Epithelial cell of prostate (primary cell): ENCODE measurements at places on chromosomes 7 and 10.

DNA sequence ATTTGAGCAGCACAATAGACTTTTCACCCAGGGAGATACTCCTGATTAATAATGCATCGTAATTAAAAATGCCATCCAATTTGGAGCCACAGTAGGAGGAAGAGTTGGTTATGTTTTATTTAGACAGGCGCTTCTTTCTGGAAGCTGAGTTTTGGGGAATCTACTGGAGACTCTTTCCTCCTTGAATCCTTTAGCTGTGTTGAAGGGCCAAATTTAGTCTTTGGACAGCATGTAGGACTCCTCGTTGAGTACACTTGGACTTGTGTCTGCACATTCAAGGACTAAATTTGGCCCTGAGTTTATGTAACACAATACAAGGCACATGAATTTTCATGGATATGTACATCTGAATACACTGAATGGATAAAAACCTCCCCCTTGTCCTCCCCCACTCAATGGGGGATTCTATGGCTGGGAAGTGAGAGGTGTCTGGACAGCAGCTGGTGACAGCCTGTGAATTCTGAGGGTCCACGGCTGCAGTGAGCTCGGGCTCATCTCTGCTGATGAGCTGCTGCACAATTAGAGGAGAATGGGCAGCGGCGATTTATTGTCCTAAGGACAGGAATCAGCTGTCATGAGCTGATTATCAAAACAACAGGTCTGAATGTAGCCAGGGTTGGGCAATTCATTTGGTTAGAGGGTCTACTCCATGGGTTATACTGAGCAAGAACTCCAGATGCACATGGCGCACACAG lies 95.2 kb downstream of the PRTFDC1 start:
- DNase-seq: no peak

DNA sequence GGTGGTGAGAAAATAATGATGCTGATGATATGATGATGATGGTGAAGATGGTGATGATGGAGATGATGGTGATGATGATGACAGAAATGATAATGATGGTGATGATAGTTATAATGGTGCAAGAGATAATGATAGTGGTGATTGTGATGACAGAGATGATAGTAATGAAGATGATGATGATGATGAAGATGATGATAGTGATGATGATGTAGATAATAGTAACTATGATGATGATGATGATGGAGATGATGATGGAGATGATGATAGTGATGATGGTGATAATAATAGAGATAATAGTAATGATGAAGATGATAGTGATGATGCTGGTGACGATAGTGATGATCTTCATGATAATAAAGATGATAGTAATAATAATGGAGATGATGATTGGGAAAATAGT lies 22.2 kb downstream of the ABCA13 start:
- DNase-seq: no peak

- no peak for DNase-seq
These were observed 2.8 kb downstream of the SEC31B start for GRCh38 chr10:100516847-100517246.

DNA sequence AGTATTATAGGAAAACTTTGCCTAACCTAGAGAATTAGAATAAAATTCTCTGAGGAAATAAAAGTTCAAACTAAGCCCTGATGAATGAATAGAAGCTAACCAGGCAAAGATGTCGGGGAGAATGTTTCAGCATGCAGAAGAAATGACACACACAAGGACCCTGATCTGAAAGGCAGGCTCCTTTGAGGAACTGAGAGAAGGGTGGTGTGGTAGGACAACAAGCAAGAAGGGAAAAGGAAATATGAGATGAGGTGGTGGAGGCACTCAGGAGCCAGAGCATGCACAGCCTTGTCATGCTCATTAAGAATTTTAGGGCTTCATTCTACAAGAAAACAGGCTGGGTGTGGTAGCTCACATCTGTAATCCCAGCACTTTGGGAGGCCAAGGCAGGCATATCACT lies 90.6 kb downstream of the ARHGAP12 start:
- no peak for DNase-seq

DNA sequence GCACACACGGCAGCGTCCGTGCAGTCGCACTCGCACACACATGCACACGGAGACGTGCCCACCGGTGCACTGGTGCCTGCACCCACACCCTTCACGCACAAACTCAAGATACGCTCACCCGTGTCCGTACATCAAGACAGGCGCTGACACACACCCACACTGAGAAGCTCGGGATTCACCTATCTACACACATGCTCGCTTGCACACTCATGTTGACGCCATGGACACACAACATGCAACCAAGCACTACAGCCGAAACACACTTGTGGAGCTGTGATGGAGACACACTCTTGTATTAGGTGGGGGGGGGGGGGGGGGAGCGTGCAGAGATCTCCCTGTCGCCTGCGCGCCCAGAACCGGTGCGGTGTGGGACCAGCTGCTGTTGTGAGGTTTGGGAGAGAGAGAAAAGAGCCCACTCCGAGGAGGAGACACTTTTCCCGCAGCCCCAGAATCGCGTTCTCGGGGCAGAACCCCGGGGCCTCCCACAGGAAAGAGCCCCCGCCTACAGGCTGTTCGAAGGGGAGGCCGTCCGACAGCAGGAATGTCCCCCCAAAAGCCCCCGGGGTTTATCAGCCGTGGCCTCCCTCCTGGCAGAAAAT lies 605 bp upstream of the NFKB2 start:
- DNase-seq: peak; percentile 16

- no peak for DNase-seq
These were observed 26.6 kb downstream of the PLAU start for GRCh38 chr10:73937333-73938043.

DNA sequence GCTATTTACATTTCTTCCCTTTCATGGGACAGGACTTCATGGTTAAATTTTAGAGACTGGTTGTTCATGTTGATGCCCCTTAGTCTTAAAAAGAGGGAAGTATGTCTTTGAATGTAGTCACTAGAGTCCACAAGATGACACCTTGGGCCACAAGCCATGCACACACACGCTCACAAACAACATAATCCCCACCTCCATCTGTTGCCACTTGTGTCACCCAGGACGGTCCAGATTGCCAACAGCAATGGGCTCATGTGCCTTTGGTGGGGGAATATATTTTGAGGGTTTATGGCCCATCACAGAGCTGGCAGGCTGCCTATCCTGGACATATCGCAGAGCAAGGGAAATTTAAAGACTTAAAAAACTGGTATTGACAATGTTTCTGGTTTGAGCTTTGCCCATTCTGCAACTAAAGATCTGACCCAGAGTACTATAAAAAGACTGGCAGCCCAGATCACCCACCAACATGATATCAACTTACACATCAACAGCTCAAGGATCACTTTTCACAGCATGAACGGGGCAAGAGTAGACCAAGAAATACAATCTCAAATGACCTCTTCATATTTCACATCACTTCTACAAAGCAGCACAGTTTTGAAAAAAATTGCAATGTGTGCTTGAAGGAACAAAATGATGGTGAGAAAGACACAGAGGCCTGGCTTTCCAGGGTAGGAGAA lies 50.5 kb downstream of the STRA8 start:
- DNase-seq: no peak

GRCh38 chr7:47737601-47738000 lies 155.7 kb upstream of the TNS3 start:
- no peak for DNase-seq

DNA sequence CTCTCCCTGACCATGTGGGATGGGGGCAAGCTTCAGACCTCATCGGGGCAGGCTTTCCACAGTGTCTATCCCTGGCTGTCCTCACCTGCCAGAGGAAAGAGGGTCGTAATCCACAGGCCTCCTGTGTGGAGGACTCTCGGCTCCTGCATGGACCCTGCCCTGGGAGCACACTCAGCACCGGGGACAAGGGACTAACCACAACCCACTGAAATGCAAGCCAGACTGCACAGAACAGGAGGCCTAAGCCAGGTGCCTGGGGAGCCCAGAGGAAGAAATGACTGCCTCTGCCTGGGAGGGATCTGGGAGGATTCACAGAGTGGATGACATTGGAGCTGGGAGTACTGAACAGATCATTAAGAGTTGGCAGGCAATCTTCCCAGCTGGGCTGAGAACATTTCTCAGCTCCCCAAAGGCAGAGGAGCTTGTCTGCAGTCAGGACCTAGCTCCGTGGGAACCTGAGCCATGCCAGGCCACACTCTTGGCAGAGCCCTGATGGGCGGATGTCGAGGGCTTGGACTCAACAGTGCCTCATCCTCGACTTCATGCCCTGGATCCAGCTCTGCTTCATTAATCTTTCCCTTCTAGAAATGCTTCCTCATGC lies 213.4 kb downstream of the USP6NL start:
- no peak for DNase-seq

DNA sequence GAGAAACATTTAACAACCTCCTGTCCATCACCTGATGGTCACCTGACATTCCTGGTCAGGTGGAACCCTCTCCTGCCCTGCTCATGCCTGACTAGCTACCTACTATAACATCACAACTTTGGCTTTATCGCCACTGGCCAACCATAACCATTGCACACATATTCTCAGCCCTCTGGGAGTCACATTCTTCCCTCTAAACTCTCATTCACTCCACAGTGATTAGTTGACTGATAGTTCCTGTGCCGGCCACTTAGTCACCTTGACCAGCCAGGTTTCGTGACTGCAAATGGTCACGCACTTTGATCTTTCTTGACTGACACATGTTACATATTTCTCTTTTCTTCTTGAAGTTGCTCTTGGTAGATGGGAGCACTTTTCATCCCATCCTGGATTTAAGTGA lies 50.1 kb downstream of the GNAI1 start:
- DNase-seq: no peak

DNA sequence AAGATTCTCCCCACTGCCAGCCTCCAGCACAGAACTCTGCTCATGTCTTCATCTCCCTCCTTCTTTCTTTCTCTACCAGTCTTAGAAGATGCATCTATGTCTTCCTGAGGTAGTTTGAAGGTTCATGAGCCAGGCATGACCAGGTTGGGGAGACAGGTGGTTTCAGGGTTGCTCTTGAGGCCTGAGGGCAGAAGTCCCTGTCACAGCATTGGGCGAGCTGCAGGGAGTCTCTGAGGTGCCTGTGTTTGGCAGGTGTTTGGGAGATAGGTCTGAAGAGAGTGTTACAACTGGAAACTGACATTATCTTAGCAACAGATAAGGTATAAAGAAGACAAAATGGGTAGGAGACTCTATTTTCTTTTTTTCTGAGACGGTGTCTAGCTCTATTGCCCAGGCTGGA lies 18.7 kb downstream of the PRSS2 start:
- DNase-seq: no peak

GRCh38 chr7:132526111-132526740 lies 50.0 kb downstream of the PLXNA4 start:
- no peak for DNase-seq

DNA sequence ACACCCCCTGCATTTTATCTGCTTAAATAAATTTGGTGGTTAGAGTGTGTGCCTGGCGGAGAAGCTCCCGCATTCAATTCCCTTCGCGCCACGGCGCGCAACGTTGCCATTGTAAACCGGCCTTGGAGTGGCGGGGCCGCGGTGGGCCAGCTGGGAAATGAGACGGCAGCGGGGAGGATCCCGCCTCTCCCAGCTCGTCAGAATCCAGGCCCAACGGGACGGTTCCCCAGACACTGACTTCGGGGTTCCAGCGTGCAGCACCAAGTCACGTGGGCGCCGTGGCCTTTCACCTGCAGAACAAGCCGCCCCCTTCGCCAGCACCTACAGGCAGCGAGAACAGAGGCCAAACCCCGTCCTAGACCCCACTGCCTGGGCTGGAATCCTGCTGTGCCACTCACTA lies 103.4 kb downstream of the GRID1 start:
- DNase-seq: no peak

DNA sequence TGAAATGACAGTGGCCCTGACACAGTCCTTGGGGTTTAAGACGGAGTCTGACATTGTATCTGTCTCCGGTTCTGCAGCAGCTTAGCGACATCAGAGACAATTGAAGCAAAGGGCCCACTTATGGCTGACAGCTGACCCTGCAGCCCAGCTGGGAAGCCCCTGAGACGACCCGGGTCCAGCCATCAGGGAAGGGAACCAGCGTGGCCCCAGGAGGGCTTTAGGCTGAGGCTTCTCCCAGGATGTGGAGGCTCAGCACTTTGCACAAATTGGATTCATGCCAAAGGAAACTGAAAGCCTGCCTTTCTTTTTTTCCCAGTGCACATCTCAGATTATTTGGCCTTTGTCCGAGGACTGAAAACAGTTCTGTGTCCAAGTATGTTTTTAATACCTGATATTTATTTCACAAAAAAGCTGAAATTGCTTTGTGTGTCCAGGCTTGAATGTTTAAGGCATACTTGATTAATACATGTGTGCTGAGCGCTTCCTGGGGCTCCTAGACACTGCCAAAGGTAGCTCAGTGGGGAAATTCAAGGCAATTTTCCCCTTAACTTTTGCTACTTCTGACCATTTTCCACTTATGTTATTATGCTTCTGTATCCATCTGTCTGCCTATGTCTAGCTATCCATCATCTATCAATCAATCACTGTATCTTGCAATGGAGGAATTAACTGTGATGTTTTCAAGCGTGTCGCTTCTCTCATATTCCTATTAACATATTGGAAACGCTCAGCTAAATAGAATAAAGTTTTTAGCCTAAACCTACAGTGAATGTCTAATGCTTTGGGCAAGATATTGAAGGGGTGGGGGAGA lies 34.8 kb downstream of the KLF6 start:
- no peak for DNase-seq

- no peak for DNase-seq
These were observed 364.1 kb downstream of the RPS24 start for GRCh38 chr10:78397786-78398185.

GRCh38 chr10:119596537-119597404 lies at the start of gene TIAL1:
Gene TIAL1, minus strand, starts transcription at chr10:119596964. Its CDS starts 499 bp downstream, at chr10:119596465.
- DNase-seq: peak; percentile 98

DNA sequence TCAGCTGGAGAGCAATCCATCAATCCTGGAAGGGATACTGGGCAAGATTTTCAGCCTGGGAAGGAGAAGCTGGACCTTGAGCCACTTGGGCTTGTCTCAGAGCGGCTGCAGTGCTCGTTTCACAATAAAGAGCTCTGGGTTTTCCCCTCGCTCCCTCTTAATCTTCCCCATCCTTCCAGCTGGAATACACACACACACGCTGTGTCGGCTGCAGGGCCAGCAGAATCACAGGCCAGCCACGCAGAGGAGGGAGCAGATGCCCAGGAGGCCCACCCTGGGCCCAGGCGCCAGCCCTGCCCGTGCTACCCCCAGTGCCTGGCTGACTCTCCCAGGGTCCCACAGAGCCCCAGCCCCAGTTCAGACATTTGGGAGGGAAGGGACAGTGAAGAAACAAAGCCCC lies 255.1 kb downstream of the TNS3 start:
- no peak for DNase-seq

DNA sequence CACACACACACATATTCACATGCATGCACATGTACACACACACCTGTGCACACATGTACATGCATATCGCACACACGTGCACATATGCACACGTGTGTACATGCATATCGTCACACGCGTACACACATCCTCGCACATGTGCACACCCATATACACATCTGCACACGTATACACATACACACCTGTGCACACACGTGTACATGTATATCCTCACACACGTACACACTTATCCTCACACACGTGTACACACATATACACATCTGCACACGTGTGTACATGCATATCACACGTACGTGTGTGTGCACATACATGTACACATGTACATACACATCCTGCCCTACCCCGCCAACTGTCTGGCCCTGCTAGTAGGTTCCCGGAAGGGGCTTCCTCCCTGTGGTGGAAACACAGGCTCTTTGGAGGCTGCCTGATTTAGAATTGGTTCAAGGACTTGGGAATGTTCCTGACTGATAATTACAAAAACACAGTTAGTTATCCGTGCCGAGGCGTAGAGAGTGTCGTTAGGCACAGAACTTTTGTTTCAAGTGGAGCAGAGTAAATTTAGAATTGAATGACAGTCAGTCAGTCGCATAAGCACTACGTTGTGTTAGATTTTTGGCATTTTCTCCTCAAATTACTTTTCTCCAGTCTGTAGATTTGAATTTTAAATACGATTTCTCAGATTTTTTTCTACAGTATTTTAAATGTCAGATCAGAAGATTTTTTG lies 18.5 kb upstream of the PRKAR1B start:
- no peak for DNase-seq
